ENCODE measurements at places on chromosomes 7 and 10.

- DNase-seq, result no peak
Measured at GRCh38 chr10:62581351-62581750, 207.2 kb downstream of the ZNF365 start.

DNA sequence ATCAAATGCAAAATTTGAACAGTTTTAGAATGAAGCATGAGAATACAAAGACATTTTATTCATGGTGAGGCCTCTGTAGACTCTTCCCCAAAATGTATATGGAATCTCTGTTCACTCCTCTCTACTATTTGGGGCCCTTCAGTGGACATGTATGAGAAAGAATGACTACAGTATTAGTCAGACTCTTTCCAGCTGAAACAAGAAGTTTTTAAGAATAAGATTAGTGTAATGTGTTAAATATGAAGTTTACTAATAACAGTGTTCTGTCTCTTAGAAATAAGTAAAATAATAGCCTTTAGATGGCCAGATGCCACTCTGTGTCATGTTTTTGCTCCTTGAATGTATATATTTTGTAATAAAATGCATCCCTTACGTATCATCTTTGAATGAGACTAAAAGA lies 585.6 kb downstream of the SUGCT start:
- DNase-seq, result no peak

GRCh38 chr10:77794256-77795142 lies 132.1 kb downstream of the DLG5 start:
- no peak for DNase-seq

DNA sequence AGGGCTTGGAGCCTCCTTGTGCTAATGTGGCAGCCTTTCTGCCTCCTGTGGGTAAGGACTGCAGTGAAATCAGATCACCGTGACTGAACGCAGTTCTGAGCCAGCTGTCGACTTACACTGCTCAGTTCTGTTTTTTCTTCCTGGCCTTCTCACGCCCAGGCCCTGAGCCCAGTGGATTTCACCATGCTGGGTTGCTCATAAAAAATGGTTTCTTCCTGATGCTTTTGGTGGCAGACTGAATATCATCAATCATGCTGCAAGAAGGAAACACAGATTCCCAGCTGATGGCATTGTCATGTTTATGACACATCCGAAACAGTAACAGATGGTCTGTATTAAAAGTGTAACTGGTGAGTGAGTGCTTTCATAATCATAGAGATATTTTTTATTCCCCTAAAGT lies 389.6 kb downstream of the GALNT17 start:
- no peak for DNase-seq

DNA sequence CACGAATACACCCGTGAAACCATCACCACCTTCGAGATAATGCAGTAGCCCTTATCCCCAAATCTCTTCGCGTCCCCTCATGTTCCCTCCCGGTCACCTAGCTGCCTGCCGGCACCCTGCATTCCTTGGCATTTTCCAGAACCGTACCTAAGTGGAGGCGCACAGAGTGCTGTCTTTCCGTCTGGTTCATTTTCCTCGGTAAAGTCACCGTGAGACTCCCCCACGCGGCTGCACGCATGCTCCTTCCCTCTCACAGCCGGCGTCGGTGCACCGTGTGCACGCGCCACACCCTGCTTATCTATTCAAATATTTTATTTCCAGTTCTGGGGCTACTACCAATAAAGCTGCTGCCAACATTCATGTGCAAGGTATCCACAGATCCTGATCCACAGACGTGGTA lies 65.5 kb upstream of the NKX6-2 start:
- no peak for DNase-seq

DNA sequence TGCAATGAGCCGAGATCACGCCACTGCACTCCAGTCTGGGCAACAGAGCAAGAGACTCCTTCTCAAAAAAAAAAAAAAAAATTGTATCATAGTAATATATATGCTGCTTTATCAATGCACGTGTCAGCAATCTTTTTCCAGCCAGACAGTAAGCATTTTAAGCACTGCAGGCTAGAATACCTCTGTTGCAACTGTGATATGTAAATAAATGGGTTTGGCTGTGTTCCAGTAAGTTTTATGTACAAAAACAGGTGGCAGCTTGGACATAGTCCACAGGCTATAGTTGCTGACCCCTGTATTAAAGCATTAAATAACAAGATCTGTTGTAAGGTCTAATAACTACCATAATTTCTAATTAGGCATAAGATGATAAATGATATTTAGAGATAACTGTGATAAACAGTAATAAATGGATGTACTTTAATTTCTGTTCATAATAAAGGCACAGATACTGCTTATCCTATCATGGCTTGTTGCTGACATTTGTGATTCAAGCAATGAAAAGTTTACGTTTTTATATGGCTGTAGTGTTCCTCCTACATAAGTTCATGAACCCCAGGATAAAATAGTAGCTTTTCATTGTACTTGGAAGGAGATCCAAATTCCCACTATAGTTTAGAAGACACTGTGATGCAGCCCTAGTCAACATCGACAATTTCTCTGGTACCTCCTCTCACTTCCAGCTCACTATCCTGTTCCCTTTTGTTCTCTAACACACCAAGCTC lies 161.4 kb downstream of the ELMO1 start:
- DNase-seq, result no peak

- no peak for DNase-seq
Measured at GRCh38 chr10:78865931-78866717, 202.6 kb upstream of the ZMIZ1 start.

DNA sequence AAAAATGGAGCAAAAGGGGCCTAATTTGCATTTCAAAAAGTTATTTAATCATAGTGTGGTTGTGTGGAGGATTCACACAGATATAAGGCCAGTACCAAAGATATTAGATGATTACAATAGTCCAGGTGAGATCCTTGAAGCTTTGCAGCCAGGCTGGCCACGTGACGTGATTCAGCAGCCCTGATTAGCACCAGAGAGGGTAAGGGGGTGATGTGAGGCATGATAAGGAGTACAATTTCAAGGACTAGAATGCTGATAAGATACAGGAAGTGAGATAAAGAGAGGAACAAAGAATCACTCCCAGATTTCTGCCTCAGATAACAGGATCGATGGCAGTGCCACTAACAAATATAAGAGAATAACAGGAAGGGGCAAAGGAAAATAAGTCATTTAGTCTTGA lies 108.4 kb upstream of the PALS2 start:
- DNase-seq, result no peak

- DNase-seq, result no peak
Measured at GRCh38 chr7:132230462-132230861, 345.8 kb downstream of the PLXNA4 start.

- DNase-seq, result no peak
Measured at GRCh38 chr7:154188330-154188729, 136.1 kb downstream of the DPP6 start.

GRCh38 chr10:20776384-20777118 lies 120.6 kb downstream of the NEBL start:
- DNase-seq, result no peak

GRCh38 chr10:48744587-48744986 lies 59.9 kb downstream of the WDFY4 start:
- no peak for DNase-seq

GRCh38 chr10:95896071-95896850 lies 11.5 kb upstream of the CC2D2B start:
- no peak for DNase-seq

GRCh38 chr7:131753620-131754222 lies 197.3 kb upstream of the PODXL start:
- no peak for DNase-seq
